Left ventricle myocardium inferior (tissue), 1 donor: ENCODE measurements at places on chromosomes 13 and 19. TPM values are rescaled to one million over a fixed set of nuclear protein-coding genes. Genes with fewer than 3 reads are reported as not detected.
A peak's percentile ranks its signal among the peaks of the same experiment; 100 is the strongest.

GPR180 gene
- total RNA-seq = 3.6 TPM

RAP2A gene
- total RNA-seq = 15.1 TPM

ZNF865 gene
- 17.0 TPM for total RNA-seq

CTXN1 gene
- total RNA-seq = 0.22 TPM

CD209 gene
- 7.0 TPM for total RNA-seq

DHDH gene
- total RNA-seq = not detected

BRSK1 gene
- 3.0 TPM for total RNA-seq

DNA sequence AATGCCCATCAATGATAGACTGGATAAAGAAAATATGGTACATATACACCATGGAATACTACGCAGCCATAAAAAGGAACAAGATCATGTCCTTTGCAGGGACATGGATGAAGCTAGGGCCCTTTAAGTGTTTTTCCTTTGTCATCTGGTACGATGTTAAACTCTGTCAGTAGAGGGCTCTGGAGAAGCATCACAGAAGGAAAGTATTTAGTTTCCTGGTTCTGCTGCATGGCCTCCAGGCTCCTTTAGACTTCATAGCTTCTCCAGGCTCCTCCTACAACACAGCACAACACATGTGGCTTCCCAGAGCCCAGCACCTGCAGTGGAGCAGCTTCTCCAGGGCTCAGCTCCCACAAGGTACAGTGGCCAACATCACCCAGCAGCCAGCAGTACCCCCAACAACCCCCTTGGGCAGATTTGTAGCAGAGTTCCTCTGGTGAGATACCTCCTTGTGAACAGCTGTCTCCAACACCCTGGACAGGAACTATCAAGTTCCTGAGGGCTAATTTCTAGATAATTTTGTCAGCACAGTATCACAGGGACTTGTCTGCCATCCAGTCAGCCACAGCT is 63.4 kb downstream of the KCTD12 start:
- H3K27me3 ChIP-seq = no peaks in the 10 kb centered on the region
- H3K27ac ChIP-seq = peak overlapping the region; percentile 64
- no peak overlapping the region for H3K4me3 ChIP-seq
- peaks cover 16% of the 10 kb centered on the region for H3K4me1 ChIP-seq
- H3K36me3 ChIP-seq = no peaks in the 10 kb centered on the region

- no peak overlapping the region for H3K4me3 ChIP-seq
- H3K36me3 ChIP-seq = no peaks in the 10 kb centered on the region
- H3K27me3 ChIP-seq = peaks cover 7% of the 10 kb centered on the region
Observed at GRCh38 chr19:28500296-28500695, 712.7 kb downstream of the UQCRFS1 start.

- no peak overlapping the region for H3K27ac ChIP-seq
- DNase-seq = no peak
- H3K4me3 ChIP-seq = no peak overlapping the region
Observed at GRCh38 chr13:108917581-108917980, 288.2 kb downstream of the MYO16 start.

DNA sequence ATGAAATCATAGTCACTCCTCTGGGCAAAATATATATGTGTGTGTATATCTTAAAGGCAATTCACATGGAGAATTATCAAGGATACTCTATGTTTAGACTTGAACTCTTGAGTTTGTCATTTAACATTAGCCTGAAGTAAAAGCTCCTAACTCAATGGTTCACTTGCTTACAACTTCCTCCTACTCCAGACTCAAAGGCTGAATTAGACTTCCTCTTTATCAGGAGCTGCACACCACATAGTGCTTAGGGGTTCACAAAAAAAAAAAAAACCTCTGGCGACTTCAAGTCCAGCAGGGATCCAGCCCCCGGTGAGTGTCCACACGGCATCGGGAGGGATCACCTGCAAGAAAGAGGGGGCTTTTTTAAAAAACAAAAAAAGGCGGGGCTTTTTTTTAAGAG is 68.2 kb upstream of the LSM14A start:
- H3K36me3 ChIP-seq = no peaks in the 10 kb centered on the region
- DNase-seq = no peak
- no peak overlapping the region for H3K27ac ChIP-seq
- H3K4me3 ChIP-seq = no peak overlapping the region
- no peaks in the 10 kb centered on the region for H3K4me1 ChIP-seq

- no peaks in the 10 kb centered on the region for H3K4me1 ChIP-seq
- no peak overlapping the region for H3K27ac ChIP-seq
- no peak for DNase-seq
- no peak overlapping the region for H3K4me3 ChIP-seq
- no peaks in the 10 kb centered on the region for H3K36me3 ChIP-seq
Observed at GRCh38 chr13:22012686-22013085, 341.8 kb downstream of the FGF9 start.

DNA sequence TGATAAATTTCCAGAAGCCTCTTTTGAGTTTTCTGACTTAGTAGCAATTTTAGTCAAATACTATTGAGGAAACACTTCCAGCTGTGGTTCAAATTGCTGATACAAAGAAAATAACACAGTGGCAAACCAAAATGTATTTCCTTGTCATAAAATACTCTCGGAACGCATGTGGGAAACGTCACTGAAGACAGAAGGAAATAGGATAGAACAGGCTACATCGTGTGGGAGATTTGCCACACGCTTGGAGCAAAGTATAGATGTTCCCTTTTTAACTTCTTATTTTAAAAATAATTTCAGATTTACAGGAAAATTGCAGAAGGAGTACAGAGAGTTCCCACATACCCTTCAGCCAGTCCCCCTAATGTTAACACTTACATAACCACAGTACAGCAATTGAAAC is 88.8 kb downstream of the ING1 start:
- no peak for DNase-seq
- H3K4me3 ChIP-seq = no peak overlapping the region
- peaks cover 88% of the 10 kb centered on the region for H3K27me3 ChIP-seq
- no peak overlapping the region for H3K27ac ChIP-seq
- H3K4me1 ChIP-seq = no peaks in the 10 kb centered on the region
- H3K36me3 ChIP-seq = no peaks in the 10 kb centered on the region

DNA sequence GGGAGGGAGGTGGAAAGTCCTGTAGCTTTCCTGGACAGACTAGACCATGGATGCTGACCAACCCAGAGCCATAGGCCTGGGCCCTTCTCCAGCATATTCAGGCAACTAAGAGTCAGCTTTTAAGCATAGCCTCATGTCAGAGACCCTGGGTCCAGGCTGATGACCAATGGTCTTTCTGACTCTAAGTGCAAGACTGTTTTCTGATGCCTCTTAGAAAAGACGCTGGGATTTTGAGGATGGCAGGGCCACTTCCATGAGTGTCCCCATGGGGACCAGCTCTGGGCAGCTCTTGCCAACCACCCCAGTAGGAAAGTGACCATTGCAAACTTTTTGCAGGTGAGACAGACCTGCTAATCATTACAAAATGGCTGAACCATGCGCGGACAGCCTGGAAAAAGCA is 135.6 kb upstream of the KL start:
- H3K36me3 ChIP-seq = no peaks in the 10 kb centered on the region
- no peak overlapping the region for H3K4me3 ChIP-seq
- no peak for DNase-seq
- H3K4me1 ChIP-seq = peaks cover 8% of the 10 kb centered on the region
- H3K27ac ChIP-seq = no peak overlapping the region
- H3K27me3 ChIP-seq = no peaks in the 10 kb centered on the region

GRCh38 chr19:6790194-6791128 is 18.0 kb downstream of the VAV1 start:
- H3K36me3 ChIP-seq = no peaks in the 10 kb centered on the region
- H3K4me3 ChIP-seq = no peak overlapping the region
- no peak for DNase-seq
- peaks cover 44% of the 10 kb centered on the region for H3K27me3 ChIP-seq
- no peaks in the 10 kb centered on the region for H3K4me1 ChIP-seq

GRCh38 chr13:61830475-61830874 is 414.8 kb upstream of the PCDH20 start:
- DNase-seq = no peak
- no peaks in the 10 kb centered on the region for H3K4me1 ChIP-seq
- no peak overlapping the region for H3K27ac ChIP-seq
- H3K36me3 ChIP-seq = no peaks in the 10 kb centered on the region
- H3K27me3 ChIP-seq = no peaks in the 10 kb centered on the region

DNA sequence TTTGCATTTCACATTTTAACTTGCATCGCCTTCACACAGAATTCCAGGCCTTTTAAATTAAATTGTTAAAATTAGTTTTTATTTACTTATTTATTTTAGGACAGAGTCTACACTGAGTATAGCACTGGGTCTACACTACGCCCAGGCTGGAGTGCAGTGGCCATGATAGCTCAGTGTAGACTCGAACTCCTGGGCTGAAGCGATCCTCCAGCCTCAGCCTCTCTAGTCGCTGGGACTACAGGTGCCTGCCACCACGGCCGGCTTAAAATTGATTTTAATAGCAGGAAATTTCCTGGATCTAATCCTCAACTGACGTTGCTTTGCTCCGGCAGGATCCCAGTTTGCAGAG is 301 bp upstream of the ZNF610 start:
- peak overlapping the region; percentile 85 for H3K27ac ChIP-seq
- H3K27me3 ChIP-seq = no peaks in the 10 kb centered on the region

- H3K4me1 ChIP-seq = peaks cover 45% of the 10 kb centered on the region
- DNase-seq = no peak
- peaks cover 61% of the 10 kb centered on the region for H3K36me3 ChIP-seq
- H3K27me3 ChIP-seq = no peaks in the 10 kb centered on the region
- no peak overlapping the region for H3K4me3 ChIP-seq
Observed at GRCh38 chr13:110629735-110630134, 14.4 kb downstream of the NAXD start.

GRCh38 chr13:44605275-44605674 is 29.1 kb upstream of the TSC22D1 start:
- H3K4me1 ChIP-seq = no peaks in the 10 kb centered on the region
- DNase-seq = no peak
- no peaks in the 10 kb centered on the region for H3K36me3 ChIP-seq
- H3K27ac ChIP-seq = no peak overlapping the region

- no peaks in the 10 kb centered on the region for H3K27me3 ChIP-seq
- peaks cover 33% of the 10 kb centered on the region for H3K4me1 ChIP-seq
- H3K27ac ChIP-seq = no peak overlapping the region
Observed at GRCh38 chr13:45209229-45209628, 8.4 kb upstream of the KCTD4 start.
